Effector memory CD4-positive, alpha-beta T cell (primary cell): ENCODE measurements at places on chromosomes 6 and 20.

GRCh38 chr6:26556263-26557070, 18.3 kb downstream of the HMGN4 start:
- peaks cover 3% of the 10 kb centered on the region for H3K4me1 ChIP-seq
- H3K36me3 ChIP-seq: no peaks in the 10 kb centered on the region
- no peak overlapping the region for H3K4me3 ChIP-seq
- H3K27ac ChIP-seq: no peak overlapping the region

DNA sequence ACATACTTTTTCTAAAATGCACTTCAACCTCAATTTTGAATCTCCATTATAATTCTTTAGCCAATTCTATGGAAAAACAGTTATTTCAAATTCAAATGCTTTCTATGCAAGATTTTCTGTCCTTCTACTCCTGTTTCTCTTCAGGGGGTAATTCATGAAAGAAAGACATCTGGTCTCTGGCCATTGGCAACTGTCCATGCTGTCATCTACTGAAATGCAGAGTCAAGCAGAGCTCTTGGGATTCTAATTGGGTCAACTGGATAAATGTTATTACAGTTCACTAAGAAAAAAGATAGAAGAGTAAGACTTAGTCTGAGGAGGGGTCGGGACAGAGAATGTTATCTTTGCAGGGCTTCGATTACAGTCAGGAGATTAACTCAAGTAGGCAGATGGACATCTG, 22.0 kb upstream of the BMP5 start:
- DNase-seq: no peak
- H3K4me3 ChIP-seq: no peak overlapping the region
- H3K27ac ChIP-seq: no peak overlapping the region
- no peaks in the 10 kb centered on the region for H3K4me1 ChIP-seq
- H3K36me3 ChIP-seq: no peaks in the 10 kb centered on the region

GRCh38 chr6:156767603-156768467, 9.3 kb upstream of the ARID1B start:
- H3K4me1 ChIP-seq: no peaks in the 10 kb centered on the region
- no peak for DNase-seq
- no peaks in the 10 kb centered on the region for H3K36me3 ChIP-seq
- no peak overlapping the region for H3K4me3 ChIP-seq
- H3K27ac ChIP-seq: no peak overlapping the region

DNA sequence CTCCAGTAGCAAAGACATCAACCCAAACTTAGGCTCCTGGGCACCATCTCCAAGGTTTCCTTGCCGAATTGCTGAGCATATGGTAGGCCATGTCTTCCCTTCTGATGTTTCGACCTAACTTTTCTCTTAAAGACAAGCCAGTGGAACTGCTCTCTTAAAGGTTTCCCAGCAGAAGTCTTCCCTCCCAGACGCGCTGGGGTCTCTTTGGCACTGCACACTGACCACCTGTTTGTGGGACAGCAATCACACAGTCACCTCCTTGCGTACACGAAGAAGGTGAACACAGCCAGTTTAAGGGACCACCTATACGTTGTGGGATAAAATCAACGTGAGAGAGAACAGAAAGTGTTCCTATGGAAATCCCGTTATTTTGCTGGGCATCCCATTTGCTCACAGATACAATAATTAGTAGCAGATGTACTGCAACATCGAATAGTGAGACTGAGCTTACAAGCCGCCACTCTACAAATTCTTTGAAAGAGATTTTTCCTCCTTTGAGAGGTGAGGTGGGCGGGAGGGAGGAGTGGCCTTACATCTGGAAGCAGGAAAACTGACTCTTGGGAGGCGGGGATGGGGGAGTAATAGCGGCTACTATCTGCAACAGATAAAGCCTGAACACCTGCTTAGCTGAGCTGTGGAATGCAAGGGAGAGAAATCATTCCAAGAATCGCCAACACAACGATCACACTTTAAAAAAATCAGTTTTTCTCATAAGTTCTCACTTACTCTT, 9.9 kb downstream of the GRIK2 start:
- no peaks in the 10 kb centered on the region for H3K27me3 ChIP-seq
- no peak for DNase-seq
- no peaks in the 10 kb centered on the region for H3K36me3 ChIP-seq
- no peak overlapping the region for H3K27ac ChIP-seq
- no peaks in the 10 kb centered on the region for H3K4me1 ChIP-seq

- no peak for DNase-seq
- no peaks in the 10 kb centered on the region for H3K4me1 ChIP-seq
- no peaks in the 10 kb centered on the region for H3K36me3 ChIP-seq
- H3K27ac ChIP-seq: no peak overlapping the region
These were observed 26.2 kb downstream of the CYP39A1 start for GRCh38 chr6:46626228-46626909.

- peaks cover 31% of the 10 kb centered on the region for H3K4me1 ChIP-seq
- H3K27ac ChIP-seq: peak overlapping the region; percentile 95
- DNase-seq: no peak
- H3K27me3 ChIP-seq: no peaks in the 10 kb centered on the region
- peaks cover 11% of the 10 kb centered on the region for H3K36me3 ChIP-seq
These were observed 745 bp upstream of the AGPAT1 start for GRCh38 chr6:32176476-32177182.

DNA sequence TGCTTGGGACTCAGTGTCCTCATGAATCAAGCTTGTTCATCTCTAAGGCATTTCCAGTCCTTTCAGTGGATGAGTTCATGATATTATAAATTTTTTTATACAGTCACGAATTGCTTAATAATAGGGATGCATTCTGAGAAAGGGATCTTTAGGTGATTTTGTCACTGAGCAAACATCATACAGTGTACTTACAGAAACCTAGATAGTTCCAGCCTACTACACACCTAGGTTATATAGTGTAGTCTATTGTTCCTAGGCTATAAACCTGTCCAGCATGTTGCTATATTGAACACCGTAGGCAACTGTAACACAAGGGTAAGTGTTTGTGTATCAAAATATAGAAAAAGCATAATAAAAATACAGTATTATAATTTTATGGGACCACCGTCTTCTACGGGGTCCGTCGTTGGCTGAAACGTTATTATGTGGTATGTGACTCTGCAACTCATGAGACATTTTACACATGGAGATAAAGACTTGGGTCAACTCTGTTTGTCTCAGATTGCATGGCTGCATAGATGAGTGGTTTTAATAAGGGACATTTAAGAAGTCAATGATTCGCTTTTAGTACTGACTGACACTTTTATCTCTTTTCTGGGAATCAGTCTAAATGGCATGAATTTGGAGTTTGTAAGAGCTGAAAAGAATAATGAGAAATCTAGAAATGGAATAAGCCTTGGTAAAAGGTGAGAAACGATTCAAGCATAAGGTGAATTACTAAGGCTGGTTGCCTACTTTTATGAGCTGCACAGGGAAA, 33.2 kb downstream of the CLIC5 start:
- H3K27me3 ChIP-seq: no peaks in the 10 kb centered on the region
- H3K36me3 ChIP-seq: no peaks in the 10 kb centered on the region
- H3K4me3 ChIP-seq: no peak overlapping the region
- no peak for DNase-seq

GRCh38 chr6:1524040-1524480, 85.7 kb upstream of the FOXC1 start:
- H3K27ac ChIP-seq: peak overlapping the region; percentile 27
- H3K4me1 ChIP-seq: peaks cover 36% of the 10 kb centered on the region
- peak; percentile 75 for DNase-seq
- H3K27me3 ChIP-seq: no peaks in the 10 kb centered on the region
- H3K36me3 ChIP-seq: no peaks in the 10 kb centered on the region

- no peaks in the 10 kb centered on the region for H3K36me3 ChIP-seq
- H3K27ac ChIP-seq: no peak overlapping the region
- H3K27me3 ChIP-seq: no peaks in the 10 kb centered on the region
- H3K4me1 ChIP-seq: no peaks in the 10 kb centered on the region
- no peak for DNase-seq
These were observed 3.7 kb upstream of the IP6K3 start for GRCh38 chr6:33750244-33750991.

GRCh38 chr20:18637224-18637623, 49.4 kb downstream of the DTD1 start:
- no peaks in the 10 kb centered on the region for H3K27me3 ChIP-seq
- H3K27ac ChIP-seq: no peak overlapping the region
- peaks cover 14% of the 10 kb centered on the region for H3K36me3 ChIP-seq
- H3K4me3 ChIP-seq: no peak overlapping the region

DNA sequence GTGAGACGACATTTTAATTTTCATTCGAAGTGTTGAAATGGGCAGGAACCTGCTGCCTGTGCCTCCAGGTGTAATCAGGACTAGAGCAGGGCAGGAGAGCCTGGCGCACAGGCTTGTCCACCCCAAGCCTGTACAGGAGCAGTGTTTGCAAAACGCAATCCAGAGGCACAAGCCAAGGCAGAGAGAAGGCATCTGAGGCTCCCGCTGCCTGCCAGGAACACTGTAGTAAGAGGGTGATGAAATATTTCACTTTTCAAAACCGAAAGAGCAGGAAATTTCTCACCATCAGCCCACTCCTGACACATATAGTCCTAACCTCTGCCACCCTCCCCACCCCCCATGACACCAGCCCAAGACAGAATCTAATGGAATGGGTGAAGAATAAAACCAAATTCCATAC, 132.5 kb downstream of the RTN4IP1 start:
- no peaks in the 10 kb centered on the region for H3K27me3 ChIP-seq
- H3K4me3 ChIP-seq: no peak overlapping the region

- peaks cover 5% of the 10 kb centered on the region for H3K27me3 ChIP-seq
- DNase-seq: no peak
- no peak overlapping the region for H3K4me3 ChIP-seq
- no peak overlapping the region for H3K27ac ChIP-seq
- no peaks in the 10 kb centered on the region for H3K4me1 ChIP-seq
- H3K36me3 ChIP-seq: no peaks in the 10 kb centered on the region
These were observed 55.8 kb upstream of the MTRF1L start for GRCh38 chr6:153058291-153058690.

- peaks cover 4% of the 10 kb centered on the region for H3K4me1 ChIP-seq
- DNase-seq: no peak
- no peaks in the 10 kb centered on the region for H3K36me3 ChIP-seq
- no peaks in the 10 kb centered on the region for H3K27me3 ChIP-seq
These were observed 24.8 kb downstream of the SUN5 start for GRCh38 chr20:32979201-32979998.

DNA sequence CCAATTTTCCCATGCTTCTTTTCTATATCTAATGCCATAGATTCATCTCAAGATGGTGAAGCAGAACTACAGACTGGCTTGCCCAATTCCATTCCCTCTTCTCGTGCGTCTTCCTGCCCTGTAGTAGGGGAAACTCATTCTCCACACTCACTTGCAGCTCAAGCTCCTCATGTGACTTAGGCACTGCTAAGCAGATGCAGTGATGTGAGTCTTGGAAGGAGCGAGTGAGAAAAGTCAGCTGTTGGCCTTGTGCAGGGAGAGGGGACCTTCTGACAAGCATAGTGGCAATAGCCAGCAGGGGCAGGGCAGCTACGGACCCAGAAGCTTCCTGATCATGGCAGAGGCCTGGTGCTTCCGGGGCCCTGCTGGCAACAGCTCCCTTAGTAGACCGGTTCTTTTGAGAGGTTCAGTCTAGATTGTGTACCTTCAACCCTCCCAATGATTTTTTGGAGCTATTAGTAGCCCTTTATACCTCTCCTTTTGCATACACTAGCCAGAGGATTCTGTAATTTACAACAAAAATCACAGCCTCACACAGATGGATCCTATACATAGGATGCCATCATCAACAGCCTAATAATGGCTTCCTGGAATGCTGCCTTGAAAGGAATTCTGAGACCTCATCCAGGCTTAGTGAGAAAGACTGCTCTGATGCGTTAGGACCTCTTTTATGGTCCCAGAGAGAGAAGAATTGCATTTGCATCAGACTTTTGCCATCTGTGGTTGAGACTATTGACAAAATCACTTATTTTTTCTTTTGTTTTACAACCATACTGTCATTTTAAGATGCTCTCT, 121.5 kb upstream of the RIPOR2 start:
- H3K27me3 ChIP-seq: no peaks in the 10 kb centered on the region
- peaks cover 41% of the 10 kb centered on the region for H3K4me1 ChIP-seq
- H3K4me3 ChIP-seq: no peak overlapping the region
- no peak for DNase-seq

DNA sequence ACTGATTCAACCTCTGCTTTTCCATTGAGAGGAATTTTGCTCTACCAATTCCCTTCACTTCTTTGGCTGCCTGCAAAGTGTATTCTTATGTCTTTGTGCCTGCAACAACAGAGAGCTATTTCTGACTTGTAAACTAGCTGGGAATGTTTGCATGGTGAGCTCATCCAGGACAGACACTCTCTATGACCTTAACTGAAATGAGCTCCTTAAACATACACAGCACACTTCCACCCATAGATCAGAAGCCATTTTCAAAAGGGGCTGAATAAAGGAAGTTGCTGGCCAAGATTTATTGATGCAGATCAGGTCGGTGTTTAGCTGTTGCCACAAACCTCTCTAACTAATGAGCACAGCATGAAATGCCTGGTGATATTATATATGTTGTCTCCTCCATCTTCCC, 377.7 kb downstream of the BTBD9 start:
- no peak overlapping the region for H3K27ac ChIP-seq

GRCh38 chr6:80872951-80873308, 766.5 kb downstream of the BCKDHB start:
- H3K36me3 ChIP-seq: no peaks in the 10 kb centered on the region
- DNase-seq: no peak
- H3K27me3 ChIP-seq: no peaks in the 10 kb centered on the region

GRCh38 chr6:87791029-87791428, 89.0 kb upstream of the AKIRIN2 start:
- H3K4me3 ChIP-seq: no peak overlapping the region
- no peaks in the 10 kb centered on the region for H3K36me3 ChIP-seq
- no peaks in the 10 kb centered on the region for H3K4me1 ChIP-seq
- DNase-seq: no peak
- no peak overlapping the region for H3K27ac ChIP-seq

DNA sequence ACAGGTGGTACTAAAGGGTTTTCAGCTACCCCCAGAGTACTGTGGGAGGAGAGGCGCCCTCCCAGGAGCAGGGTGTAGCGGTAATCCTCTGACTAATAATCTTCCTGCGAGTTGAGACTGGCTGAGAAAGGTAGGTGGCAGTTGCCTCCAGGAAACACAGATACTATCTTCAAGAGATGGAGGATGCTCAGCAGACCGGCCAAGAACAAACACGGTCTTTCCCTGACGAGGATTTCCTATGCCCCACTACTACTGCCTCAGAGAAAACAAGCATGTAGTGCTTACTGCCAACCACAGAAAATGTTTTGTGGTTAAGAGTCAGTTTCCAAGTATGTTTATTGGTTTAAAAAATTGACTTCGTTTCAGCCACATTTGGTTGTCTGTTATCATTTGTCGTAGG, 26.8 kb downstream of the C6orf89 start:
- H3K27me3 ChIP-seq: no peaks in the 10 kb centered on the region
- H3K4me1 ChIP-seq: peaks cover 33% of the 10 kb centered on the region
- H3K27ac ChIP-seq: peak overlapping the region; percentile 69
- peak overlapping the region; percentile 26 for H3K4me3 ChIP-seq
- peak; percentile 30 for DNase-seq

DNA sequence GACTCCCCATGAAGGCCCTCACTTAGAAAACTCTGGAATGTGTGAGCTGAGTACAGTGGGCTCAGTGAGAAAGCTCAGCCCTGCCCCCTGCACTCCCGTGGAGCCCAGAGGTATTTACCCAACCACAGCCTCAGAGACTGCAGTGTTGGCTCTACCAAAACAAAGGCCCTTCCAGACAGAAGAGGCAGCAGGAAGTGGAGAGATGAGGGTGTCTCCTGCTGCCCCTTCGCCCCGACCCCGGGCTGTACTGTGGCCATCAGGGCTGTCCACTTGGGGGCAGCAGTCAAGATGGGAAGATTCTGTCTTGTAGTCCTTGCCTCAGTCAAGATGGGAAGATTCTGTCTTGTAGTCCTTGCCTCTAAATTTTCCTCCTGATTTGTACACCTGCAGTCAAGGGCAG, 341.3 kb downstream of the TAF4 start:
- no peak overlapping the region for H3K27ac ChIP-seq
- DNase-seq: no peak
- H3K36me3 ChIP-seq: no peaks in the 10 kb centered on the region
- no peak overlapping the region for H3K4me3 ChIP-seq
